ENCODE measurements at places on chromosomes 2 and 18. TPM values are rescaled to one million over a fixed set of nuclear protein-coding genes. Genes with fewer than 3 reads are reported as not detected.

DNA sequence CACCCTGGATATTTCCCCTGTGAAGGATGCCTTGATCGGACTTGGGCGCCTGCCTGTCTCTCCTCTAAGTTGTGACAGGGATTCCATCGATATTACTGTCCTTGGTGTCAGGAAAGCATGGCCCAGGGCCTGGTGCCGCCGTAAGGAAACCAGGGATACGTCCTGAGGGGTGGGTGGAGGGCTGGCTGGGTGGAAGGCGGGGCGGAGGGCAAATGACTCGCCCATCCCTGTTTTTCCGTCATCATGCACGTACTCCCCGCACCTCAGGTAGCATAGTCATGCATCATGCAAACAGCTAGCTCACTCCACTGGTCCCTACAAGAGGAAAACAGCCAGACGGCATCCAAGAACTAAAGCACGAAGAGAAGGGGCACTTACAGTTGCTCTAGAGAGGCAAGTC is 57.1 kb downstream of the PXDN start:
- H3K27ac ChIP-seq, result no peak overlapping the region
- H3K36me3 ChIP-seq, result no peaks in the 10 kb centered on the region
- DNase-seq, result no peak

Gene RGPD3
- total RNA-seq, result 0.44 TPM

DNA sequence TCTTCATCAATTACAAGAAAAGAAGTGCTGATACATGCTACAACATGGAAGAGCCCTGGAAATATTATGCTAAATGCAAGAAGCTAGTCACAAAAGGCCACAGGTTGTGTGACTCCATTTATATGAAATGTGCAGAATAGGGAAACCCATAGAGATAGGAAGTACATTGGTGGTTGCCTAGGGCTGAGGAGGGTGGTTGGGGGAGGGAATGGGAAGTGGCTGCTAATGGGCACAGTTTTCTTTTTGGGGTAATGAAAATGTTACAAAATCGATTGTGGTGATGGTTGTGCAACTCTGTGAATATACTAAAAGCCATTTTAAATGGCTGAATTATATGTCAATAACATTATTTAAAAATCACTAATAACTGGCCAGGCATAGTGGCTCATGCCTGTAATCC is 24.3 kb upstream of the RESP18 start:
- no peaks in the 10 kb centered on the region for H3K27me3 ChIP-seq
- no peaks in the 10 kb centered on the region for H3K4me1 ChIP-seq
- no peak overlapping the region for H3K27ac ChIP-seq
- H3K4me3 ChIP-seq, result no peak overlapping the region
- DNase-seq, result no peak

GRCh38 chr2:220040346-220040745 is 412.9 kb downstream of the SLC4A3 start:
- no peak for DNase-seq
- H3K27ac ChIP-seq, result no peak overlapping the region
- H3K4me3 ChIP-seq, result no peak overlapping the region
- H3K27me3 ChIP-seq, result no peaks in the 10 kb centered on the region
- no peaks in the 10 kb centered on the region for H3K4me1 ChIP-seq

DNA sequence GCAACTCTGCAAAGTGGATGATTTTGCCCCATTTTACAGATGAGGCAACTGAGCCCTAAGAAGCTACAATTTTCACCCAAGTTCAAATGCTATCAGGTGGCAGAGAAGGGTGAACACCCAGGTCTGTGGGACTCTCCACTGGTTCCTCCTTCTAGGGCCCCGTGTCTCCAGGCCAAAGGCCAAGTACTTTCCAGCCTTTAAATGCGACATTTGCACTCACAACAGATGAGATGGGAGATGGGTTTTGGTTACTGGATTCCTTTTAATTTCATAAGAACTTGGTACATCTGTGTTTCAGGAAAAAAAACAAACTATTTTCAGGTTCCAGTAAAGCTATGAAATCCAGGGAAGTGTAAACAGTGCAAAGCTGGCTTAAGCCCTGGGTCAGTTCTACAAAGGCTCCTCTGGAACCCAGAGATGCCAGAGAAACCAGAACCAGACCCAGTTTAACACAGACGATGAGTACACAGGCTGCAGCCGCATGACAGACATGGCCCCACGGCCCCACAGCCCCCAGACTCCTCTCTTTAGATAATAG is 361.7 kb downstream of the ANAPC1 start:
- no peak for DNase-seq
- no peak overlapping the region for H3K27ac ChIP-seq
- H3K27me3 ChIP-seq, result no peaks in the 10 kb centered on the region
- H3K36me3 ChIP-seq, result no peaks in the 10 kb centered on the region
- H3K4me3 ChIP-seq, result no peak overlapping the region

Gene SP5
- total RNA-seq, result not detected

DNA sequence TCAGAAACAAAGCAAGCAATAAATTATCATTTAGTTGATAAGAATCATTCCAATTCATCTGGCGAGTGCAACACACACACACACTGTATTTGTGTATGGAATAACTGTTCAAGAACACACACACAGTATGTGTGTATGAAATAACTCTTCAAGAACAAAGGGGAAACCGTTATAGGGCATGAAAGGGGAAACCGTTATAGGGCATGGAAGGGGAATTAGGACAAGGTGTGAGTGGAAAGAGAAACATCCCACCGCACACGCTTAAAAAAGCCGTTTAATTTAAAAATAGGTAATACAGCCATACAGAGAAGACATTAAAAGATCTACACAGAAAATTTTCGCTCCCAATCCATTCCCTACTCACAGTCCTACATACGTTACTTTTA is 607 bp upstream of the TSN start:
- no peaks in the 10 kb centered on the region for H3K36me3 ChIP-seq
- peak overlapping the region; percentile 59 for H3K4me3 ChIP-seq
- H3K27ac ChIP-seq, result peak overlapping the region; percentile 75
- peaks cover 24% of the 10 kb centered on the region for H3K4me1 ChIP-seq

DNA sequence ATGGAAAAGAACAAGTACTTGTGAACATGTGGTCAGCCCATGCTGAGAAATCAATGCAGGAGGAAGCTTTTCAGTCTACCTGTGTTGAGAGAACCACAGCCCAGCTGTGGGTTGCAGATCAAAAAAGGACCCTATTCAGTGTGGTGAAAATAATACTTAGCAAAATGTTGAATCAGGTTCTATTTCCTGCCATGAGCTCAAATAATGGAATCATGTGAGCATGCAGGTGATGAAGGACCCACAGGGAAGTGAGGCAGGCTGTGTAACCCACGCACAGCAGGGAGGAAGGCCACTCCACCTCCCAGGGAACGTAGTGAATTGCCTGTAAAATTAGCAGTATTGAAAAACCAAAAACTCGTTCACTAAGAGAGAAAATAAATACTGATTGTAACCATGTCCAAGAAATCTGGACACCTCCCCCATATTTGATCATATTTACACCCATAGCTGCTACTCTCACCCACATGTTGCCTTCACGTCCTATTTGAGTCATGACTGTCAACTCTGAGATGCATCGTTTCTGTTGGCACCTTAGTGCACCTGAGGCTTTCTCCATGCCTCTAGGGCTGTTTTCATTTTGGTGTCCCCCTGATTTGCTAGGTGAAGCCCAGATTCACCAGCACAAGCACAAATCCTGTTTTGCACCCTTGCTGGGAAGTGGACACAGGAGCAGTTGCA is 20.5 kb upstream of the BCL2L11 start:
- H3K27ac ChIP-seq, result no peak overlapping the region
- no peak for DNase-seq
- no peak overlapping the region for H3K4me3 ChIP-seq
- H3K36me3 ChIP-seq, result no peaks in the 10 kb centered on the region
- H3K27me3 ChIP-seq, result no peaks in the 10 kb centered on the region

Gene MC4R
- not detected for total RNA-seq

GRCh38 chr2:32553829-32554432 is 73.9 kb upstream of the TTC27 start:
- H3K27me3 ChIP-seq, result no peaks in the 10 kb centered on the region

Gene FRZB
- not detected for total RNA-seq

Gene MOGAT1
- not detected for total RNA-seq

GRCh38 chr2:28392297-28393113 is at the start of gene FOSL2:
FOSL2 (plus strand) TSS chr2:28392858; CDS start chr2:28393721, 863 bp downstream.
- peaks cover 44% of the 10 kb centered on the region for H3K4me1 ChIP-seq
- peak within 1 kb of the TSS; percentile 84 for H3K4me3 ChIP-seq
- no peaks in the 10 kb centered on the region for H3K36me3 ChIP-seq
- DNase-seq, result peak; percentile 99

Gene ANKRD30BL
- total RNA-seq, result not detected

DNA sequence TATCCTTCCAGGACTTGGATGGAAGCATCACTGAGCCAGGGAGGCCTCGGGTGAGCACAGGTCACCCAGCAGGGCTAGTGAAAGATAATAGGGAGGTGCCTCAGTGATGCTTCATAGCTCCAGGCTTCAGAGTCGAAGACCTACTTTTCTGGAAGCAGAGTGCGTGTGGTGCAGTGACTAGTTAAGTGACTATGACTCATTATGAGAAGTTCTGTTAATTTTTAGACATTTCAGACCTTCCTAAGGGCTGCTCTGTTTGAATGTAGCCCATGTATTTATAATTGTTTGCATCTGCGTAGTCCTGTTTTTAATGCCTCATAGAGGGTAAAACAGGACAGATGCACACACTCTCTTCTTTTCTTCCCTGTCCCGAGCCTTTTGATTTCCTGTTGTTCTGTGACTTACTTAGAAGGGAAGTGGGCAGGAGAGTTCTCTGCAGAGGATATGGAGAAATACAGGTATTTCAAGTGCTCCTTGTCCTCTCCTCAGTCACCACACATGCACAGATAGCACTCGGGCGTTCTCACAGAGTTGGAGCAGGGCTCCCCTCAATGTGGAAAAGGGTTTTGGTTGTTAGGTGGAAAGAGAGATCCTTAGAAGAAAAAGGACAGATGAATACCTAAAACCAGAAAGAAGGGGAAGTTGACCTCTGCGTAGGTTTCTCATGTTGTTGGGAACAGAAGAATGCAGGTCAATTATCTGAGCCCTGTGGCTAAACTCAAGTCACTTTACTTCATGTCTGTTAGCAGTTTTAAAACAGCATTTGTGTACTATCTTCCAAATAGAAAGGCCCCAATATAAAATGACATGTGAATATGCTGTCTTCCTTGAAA is 34.7 kb downstream of the RALB start:
- peaks cover 27% of the 10 kb centered on the region for H3K4me1 ChIP-seq
- no peak overlapping the region for H3K4me3 ChIP-seq
- no peak overlapping the region for H3K27ac ChIP-seq
- no peaks in the 10 kb centered on the region for H3K36me3 ChIP-seq
- no peak for DNase-seq

- H3K36me3 ChIP-seq, result no peaks in the 10 kb centered on the region
- peak within 1 kb of the TSS; percentile 80 for H3K27ac ChIP-seq
- peaks cover 25% of the 10 kb centered on the region for H3K4me1 ChIP-seq
- DNase-seq, result no peak
- H3K4me3 ChIP-seq, result peak within 1 kb of the TSS; percentile 99
Measured at GRCh38 chr2:61017556-61018317, at the start of the genes PEX13 and PUS10. PEX13 (plus strand) TSS chr2:61017720; CDS start chr2:61017760, 40 bp downstream. PUS10 (minus strand) TSS chr2:61018255; CDS start chr2:61011890, 6,365 bp downstream.

Gene LAMA1
- not detected for total RNA-seq

DNA sequence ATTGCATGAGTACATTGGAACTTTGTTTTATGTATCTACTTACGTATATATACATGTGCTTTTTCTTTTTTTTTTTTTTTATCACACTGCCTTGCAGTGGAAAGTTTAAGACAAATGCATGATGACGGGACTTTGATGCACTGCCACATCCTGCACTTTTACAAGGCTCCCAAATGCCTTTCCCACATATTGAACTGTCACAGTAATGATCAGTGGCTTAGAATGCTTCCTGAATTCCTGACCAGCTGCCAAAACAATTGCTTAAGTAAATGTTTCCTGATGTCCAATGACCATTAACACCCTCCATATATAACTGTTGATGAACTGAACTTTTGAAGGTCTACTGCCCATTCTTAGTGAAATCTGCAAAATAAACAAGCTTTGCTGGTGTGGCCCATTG is 60.2 kb downstream of the LYPD6B start:
- no peak overlapping the region for H3K4me3 ChIP-seq
- H3K4me1 ChIP-seq, result no peaks in the 10 kb centered on the region
- no peak for DNase-seq
- H3K27ac ChIP-seq, result no peak overlapping the region

- H3K4me3 ChIP-seq, result no peak overlapping the region
- H3K36me3 ChIP-seq, result no peaks in the 10 kb centered on the region
- H3K27ac ChIP-seq, result no peak overlapping the region
- no peaks in the 10 kb centered on the region for H3K27me3 ChIP-seq
- DNase-seq, result no peak
Measured at GRCh38 chr18:69567813-69568488, 167.3 kb downstream of the DOK6 start.

Gene TPO
- not detected for total RNA-seq

DNA sequence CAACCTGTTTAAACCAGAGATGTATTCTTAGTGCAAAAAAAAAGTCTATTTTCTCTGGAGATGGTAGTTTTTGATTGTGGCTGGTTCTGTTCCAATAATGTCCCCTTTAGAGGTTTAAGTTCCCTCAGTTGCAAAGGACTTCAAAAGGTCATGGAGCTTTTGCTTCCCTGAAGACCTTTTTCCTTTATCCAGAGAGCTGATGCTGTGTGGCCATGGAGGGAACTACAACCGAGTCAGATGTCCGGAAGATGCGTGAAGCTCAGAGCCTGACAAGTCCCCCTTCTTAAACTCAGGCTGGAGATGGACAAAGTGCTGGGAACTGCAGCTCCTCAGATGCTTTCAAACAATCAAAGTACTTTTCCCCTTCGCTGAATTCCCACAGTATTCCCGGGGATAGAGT is 176.1 kb downstream of the TMEM18 start:
- H3K27ac ChIP-seq, result no peak overlapping the region
- DNase-seq, result no peak
- no peaks in the 10 kb centered on the region for H3K36me3 ChIP-seq
- H3K27me3 ChIP-seq, result no peaks in the 10 kb centered on the region
- H3K4me1 ChIP-seq, result no peaks in the 10 kb centered on the region

DNA sequence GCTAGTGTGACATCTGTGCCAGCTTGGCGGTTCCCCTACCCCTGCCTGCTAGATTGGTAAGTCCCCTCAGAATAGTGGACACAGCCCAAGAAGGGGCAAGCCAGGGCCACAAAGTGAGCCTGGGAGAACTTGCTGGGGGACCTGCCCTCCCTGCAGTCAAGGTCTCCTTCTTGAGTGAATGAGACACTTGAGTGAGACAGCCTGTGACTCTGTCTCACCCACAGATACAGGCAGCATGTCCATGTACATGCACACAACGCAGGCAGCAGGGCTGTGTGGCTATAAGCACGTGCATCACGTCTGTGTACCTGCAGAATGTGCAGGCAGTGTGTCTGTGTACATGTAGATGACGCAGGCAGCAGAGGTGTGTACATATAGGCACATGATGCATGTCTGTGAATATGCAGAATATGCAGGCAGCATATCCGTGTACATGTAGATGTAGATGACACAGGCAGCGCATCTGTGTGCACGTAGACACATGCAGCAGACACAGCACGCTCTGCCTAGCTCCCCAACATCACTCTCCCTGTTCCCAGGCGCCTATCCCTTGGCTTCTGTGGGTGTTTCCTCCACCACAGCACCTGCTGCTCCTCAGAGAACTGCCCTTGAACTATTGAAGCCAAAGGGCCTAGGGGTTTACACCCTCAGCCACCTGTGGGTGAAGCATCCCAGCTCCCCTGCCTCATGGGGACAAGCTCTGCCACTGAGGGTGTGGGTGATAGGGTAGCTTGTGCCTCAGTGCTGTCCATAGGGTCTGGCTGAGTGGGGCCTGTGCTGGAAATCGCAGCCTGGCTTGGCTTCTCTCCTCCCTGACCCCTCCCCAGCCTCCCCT is 147.2 kb upstream of the TWIST2 start:
- no peak for DNase-seq
- no peak overlapping the region for H3K4me3 ChIP-seq
- no peak overlapping the region for H3K27ac ChIP-seq
- no peaks in the 10 kb centered on the region for H3K36me3 ChIP-seq
- no peaks in the 10 kb centered on the region for H3K27me3 ChIP-seq
- H3K4me1 ChIP-seq, result no peaks in the 10 kb centered on the region
